ENCODE measurements at places on chromosomes 5 and 9.

DNA sequence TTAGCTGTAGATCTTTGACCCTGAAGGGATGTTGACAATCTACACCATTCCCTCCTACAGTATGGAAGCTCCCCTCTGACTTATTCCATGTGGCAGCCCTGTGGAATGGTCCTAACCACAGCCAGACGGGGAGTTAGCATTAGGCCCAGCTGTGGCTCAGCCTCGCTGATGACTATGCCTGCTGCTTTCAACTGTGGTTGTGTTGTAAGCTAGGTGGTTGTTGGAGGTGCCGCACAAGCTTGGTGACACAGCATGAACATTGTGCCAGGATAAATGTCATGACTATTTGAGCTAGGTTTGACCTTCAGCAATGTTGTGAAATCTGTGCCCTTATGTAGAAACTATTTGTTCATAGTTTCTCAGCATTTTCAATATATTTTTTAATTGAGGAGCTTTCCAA is 40.6 kb downstream of the SGCD start:
- DNase-seq = no peak

- DNase-seq = peak; percentile 25
These were observed 60.2 kb downstream of the MLLT3 start for GRCh38 chr9:20562051-20562450.

- no peak for DNase-seq
These were observed 121.9 kb upstream of the CXCL14 start for GRCh38 chr5:135700731-135701130.

GRCh38 chr9:102362470-102363132 is 624.2 kb upstream of the GRIN3A start:
- DNase-seq = no peak

- no peak for DNase-seq
These were observed 28.5 kb upstream of the ANXA6 start for GRCh38 chr5:151186052-151186451.

DNA sequence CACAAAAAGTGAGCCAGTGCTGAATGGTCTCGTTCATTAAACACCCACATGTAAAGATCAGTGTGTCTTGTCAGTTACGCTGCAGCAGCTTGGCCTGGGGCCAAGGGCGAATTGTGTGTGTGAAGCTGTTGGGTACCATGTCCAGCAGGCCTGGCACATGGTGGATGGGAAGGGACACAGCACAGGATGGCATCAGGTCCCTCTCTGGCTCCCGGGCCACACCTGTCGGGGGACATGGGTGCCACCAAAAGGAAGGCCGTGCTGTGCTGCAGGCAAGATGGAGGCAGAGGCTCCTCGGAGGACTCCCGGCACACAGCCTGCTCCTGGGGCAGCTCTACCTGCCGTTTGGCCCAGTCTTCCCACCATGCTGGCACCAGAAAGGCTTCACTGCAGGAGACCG is 32.0 kb downstream of the NKD2 start:
- no peak for DNase-seq

DNA sequence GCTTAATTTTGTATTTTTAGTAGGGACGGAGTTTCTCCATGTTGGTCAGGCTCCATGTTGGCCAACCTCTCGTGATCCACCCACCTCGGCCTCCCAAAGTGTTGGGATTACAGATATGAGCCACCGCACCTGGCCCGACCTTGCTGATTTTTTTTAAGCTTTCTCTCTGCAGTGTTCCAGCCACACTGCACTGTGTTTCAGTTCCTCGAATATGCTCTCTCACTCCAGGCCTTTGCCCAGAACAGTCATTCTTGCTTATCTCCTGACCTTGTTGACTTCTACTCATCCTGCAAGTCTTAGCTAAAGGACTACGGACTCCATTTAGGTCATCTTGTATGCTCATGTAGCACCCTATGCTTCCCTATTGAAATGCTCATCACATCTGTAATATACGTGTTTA is 3.3 kb downstream of the SNAPC3 start:
- no peak for DNase-seq
